Melanocyte of skin (primary cell): ENCODE measurements at places on chromosomes 3 and 15. TPM values are rescaled to one million over a fixed set of nuclear protein-coding genes. Genes with fewer than 3 reads are reported as not detected.

The COLQ gene
- total RNA-seq: 1.8 and 2.1 TPM in 2 replicates

The CNTN4 gene
- not detected in 2 replicates for total RNA-seq

The SAMD7 gene
- not detected in 2 replicates for total RNA-seq

The POC1A gene
- 14.7 and 16.3 TPM in 2 replicates for total RNA-seq

The MYZAP gene
- total RNA-seq: under 0.01 TPM in 1 of 2 replicates, not detected in the other

The PLA1A gene
- 29.9 and 65.6 TPM in 2 replicates for total RNA-seq

The ZDHHC19 gene
- not detected in 2 replicates for total RNA-seq

The ANKUB1 gene
- not detected in 2 replicates for total RNA-seq

The MESP2 gene
- total RNA-seq: 0.36 TPM in 1 of 2 replicates, not detected in the other

The IQCF5 gene
- total RNA-seq: not detected in 2 replicates

The ACTRT3 gene
- 2.5 and 3.7 TPM in 2 replicates for total RNA-seq

The PLA2G4D gene
- not detected in 2 replicates for total RNA-seq

The RBP2 gene
- total RNA-seq: not detected in 2 replicates

The NR1I2 gene
- total RNA-seq: 0.15 TPM in 1 of 2 replicates, not detected in the other

The ZNF860 gene
- 1.0 and 2.2 TPM in 2 replicates for total RNA-seq

The IGSF10 gene
- total RNA-seq: under 0.01 and 1.5 TPM in 2 replicates

The RPP14 gene
- 10.0 and 12.4 TPM in 2 replicates for total RNA-seq

The GXYLT2 gene
- 11.7 and 26.4 TPM in 2 replicates for total RNA-seq

The ATXN7 gene
- 11.4 and 19.3 TPM in 2 replicates for total RNA-seq

The RTP1 gene
- total RNA-seq: not detected in 2 replicates

The ST8SIA2 gene
- 0.69 and 1.1 TPM in 2 replicates for total RNA-seq

The P2RY1 gene
- total RNA-seq: 4.7 and 5.6 TPM in 2 replicates

The BLM gene
- 7.6 and 9.3 TPM in 2 replicates for total RNA-seq

The GOLGA6D gene
- total RNA-seq: under 0.01 TPM in 2 replicates

The SIN3A gene
- total RNA-seq: 28.6 and 32.2 TPM in 2 replicates

The GAP43 gene
- not detected in 2 replicates for total RNA-seq

The NECTIN3 gene
- 43.6 and 54.0 TPM in 2 replicates for total RNA-seq

The KBTBD12 gene
- not detected in 2 replicates for total RNA-seq

The DZIP1L gene
- total RNA-seq: 26.6 and 29.5 TPM in 2 replicates
